Frontal cortex (tissue), 4 donors: ENCODE measurements at places on chromosomes 7 and 10. TPM values are rescaled to one million over a fixed set of nuclear protein-coding genes. Genes with fewer than 3 reads are reported as not detected.
A peak's percentile ranks its signal among the peaks of the same experiment; 100 is the strongest.

Gene STOX1
- 9.0 TPM for total RNA-seq

Gene FFAR4
- not detected for total RNA-seq

Gene GDF10
- 6.5 TPM for total RNA-seq

Gene AZGP1
- total RNA-seq: not detected

Gene C10orf67
- total RNA-seq: 0.41 TPM

Gene TMEM273
- 2.4 TPM for total RNA-seq

Gene CLDN4
- not detected for total RNA-seq

Gene RNF32
- total RNA-seq: 1.2 TPM

Gene SLC16A9
- total RNA-seq: 8.2 TPM

Gene ZNF680
- 59.1 TPM for total RNA-seq

GRCh38 chr7:143455491-143455890 lies 12.2 kb downstream of the TAS2R60 start:
- DNase-seq: no peak

GRCh38 chr7:102897211-102897631 lies 15.6 kb upstream of the LRRC17 start:
- DNase-seq: no peak

- no peak for DNase-seq
Measured at GRCh38 chr10:81969136-81969535, 94.1 kb downstream of the NRG3 start.

GRCh38 chr10:99661377-99661763 lies 2.1 kb downstream of the ENTPD7 start:
- no peak for DNase-seq

DNA sequence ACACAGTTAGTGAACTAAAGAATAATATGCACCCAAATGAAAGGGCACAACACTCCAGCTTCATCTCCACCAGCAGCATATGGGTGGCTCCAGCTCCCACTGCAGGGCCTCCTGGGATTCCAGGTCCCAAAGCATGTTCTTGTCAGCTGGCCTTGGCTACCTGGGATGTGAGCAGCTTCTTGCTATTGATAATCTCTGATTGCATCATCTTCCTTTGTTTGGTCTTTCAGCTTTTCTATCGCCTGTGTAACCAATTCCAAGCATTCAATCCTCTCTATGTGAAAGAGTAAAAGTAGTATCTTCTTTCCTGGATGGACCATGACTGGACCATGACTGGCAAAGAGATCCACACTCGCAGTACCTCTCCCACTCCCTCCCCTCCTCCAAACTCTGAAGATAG lies 333.9 kb upstream of the GLI3 start:
- DNase-seq: no peak

DNA sequence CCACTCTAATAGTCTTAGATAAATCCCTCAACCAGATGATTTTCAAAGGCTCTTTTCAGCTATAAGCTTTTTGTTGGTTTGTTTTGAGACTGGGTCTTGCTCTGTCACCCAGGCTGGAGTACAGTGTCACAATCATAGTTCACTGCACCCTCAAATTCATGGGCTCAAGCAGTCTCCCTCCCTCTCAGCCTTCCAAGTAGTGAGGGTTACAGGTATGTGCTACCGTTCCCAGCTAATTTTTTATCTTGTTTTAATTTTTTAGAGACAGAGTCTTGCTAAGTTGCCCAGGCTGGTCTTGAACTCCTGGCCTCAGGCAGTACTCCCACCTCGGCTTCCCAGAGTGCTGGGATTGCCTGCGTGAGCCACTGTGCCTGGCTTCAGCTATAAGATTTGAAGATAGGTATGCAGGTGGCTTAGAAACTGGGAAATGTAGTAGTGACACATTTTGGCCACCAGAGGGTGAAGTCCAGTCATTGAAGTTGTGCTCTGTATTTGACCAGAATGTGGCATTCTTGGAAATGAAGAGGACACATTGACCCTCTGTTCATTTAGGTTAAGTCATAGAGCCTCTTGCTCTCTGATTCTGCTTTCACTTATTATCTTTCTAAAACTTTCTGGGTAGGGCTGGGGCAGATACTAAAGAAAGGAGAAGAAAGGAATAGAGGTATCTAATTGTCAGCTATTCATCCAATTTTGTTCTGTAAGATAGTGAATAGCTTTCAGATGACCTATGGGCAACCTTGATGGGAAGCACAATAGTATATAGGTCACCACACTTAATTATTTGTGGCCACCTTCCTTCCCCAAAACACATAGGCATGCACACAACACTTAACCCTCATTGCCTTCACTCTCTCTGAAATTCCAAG lies 36.0 kb downstream of the R3HCC1L start:
- no peak for DNase-seq

DNA sequence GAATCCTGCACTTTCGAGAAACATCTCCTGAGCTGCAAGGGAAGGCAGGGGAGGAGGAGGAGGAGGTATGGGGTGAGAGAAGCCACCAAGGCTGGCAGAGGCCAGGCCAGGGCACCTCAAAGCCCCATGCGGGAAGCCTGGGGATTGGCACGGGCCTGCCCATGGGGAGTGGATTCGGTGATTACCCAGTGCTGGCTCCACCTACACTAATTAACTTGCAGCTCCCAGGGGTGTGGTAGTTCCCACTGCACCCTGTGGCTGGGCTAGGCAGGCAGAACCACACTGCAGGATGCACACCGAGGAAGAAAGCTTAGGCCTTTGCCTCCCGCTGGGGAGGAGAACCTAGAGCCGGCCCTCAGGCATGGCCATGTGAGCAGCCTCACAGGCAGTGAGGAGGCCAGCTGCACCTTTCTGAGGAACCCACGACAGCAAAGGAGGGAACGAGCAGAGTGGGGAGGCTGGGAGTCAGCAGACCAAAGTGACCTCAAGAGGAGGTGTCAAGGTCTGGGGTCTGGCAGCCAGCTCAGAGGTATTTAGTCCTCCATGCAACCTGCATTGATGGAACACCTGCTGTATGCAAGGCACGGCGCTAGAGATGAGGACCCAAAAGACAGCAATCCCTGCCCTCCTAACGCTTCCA lies 27.2 kb downstream of the GRID1 start:
- DNase-seq: no peak

DNA sequence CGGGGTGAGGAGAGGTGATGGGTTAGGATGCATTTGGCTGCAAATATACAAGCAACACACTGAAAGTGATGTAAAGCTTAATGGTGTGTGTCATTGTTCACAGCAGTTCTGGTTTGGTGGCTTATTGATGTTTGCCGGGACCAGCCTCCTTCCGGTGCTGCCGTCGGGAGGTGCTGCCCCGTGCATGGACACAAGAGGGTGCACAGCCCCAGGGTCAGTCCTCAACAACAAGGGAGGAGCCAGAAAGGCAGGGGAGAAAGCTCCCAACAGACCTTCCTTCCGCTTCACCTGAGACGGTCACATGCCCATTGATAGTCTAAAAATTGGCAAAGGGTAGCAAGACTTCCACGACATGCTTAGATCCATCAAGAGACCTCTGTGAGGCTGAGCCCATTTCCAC lies 9.5 kb downstream of the RNF32 start:
- DNase-seq: no peak

DNA sequence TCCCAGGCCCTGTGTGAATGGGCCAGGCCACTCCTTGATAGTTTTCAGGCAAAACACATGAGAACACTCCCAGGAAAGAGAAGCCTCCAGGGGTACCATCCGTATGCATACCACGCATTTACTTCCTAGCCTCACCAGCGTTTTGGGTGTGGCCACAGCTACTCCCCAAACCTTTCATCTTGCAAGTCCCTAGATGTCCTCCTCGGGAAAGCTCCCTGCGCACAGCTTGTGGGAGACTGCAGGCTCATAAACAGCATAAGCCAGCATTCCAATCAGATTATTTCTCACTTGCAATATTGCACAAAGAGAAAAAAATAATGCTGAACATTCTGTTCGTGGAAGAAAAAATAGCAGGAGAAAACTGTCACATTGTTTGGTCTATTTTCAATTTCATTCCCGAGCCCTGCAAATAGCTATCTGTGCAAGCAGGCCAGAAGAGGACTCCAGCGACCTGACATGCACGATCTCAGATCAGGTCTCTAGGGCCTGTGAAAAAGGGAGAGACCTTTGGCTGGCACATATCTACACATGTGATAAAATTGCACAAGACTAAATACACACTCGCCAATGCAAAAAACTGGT lies 175.6 kb downstream of the PLXNA4 start:
- DNase-seq: no peak

DNA sequence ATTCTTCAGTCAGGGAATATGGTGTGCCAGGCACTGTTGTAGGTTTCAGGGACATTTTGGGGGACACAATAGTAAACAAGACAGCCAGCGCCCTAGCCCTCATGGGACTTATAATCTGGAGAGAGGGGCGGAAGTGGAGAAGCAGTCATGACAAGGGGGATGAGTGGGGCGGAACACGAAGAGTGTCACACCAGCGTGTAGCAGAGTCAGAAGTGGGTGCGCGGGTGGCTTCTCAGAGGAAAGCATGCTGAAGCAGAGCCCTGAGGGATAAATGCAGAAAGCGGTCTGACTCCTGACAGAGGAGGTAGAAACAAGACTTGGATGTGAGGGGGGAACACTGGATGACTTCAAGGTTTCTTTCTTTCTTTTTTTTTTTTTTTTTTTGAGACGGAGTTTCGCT lies 160.3 kb upstream of the LYZL2 start:
- DNase-seq: no peak

DNA sequence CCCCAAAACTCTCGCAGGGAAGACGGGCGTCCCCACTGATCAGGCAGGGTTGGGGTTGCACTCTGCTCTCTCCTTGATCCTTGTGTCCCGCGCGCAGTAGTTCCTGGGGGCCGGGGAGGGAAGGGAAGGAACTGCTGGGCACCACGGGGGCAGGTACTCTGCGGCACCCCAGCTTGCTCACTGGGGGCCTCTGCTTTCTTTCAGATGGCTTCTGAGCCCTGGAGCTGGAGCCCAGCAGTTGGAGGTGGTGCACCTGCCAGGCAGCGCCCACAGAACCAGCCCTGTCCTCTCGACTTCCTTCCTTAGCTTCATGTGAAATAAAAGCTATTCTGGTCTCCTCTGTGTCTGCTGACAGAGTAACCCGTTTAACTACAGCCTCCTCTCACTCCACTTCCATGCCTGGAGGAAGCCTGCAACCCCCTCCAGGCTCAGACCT lies 12.2 kb downstream of the PLAC9 start:
- no peak for DNase-seq

GRCh38 chr10:36443233-36443632 lies 682.2 kb upstream of the ANKRD30A start:
- no peak for DNase-seq

GRCh38 chr7:74479961-74480829 lies 26.5 kb downstream of the GTF2IRD1 start:
- DNase-seq: peak; percentile 54

- no peak for DNase-seq
Measured at GRCh38 chr10:104643303-104643663, 2.2 kb downstream of the SORCS3 start.

GRCh38 chr7:46047581-46047980 lies 126.5 kb upstream of the IGFBP3 start:
- DNase-seq: no peak

DNA sequence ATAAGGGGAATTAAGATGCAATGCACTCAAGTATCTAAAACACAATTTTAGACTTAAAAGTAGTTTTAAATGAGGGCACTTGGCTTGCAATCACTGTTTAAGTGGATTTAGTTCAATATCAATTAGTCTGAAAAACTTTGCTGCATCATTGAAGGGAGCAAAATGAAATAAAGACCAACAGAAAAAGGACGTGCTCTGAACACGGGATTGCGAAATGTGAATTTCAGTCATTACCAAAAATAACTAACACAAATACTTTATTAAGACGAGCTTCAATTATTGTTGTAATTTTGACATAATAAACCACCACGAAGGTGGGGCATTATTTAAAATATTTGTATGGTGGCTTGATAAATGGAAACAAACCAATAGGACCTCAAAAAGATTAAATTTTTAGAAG lies 361.8 kb upstream of the GALNT17 start:
- DNase-seq: no peak

- no peak for DNase-seq
Measured at GRCh38 chr7:69659983-69660382, 61.7 kb downstream of the AUTS2 start.

DNA sequence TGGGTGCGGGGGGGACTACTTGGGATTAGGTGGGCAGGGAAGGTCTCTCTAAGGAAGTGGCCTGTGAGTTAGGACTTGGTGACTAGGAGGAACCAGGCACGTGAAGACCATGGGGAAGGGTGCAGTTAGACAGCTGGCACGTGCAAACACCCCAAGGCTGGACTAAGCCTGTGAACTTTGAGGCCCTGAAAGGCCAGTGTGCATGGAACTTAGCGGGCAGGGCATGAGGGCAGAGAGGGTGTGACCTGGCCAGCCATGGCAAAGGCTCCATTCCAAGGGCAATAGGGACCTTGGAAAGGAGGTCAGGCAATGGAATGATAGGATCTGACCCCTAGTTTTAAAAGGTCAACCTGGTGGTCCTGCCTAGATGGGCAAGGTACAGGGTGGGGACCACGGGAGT lies 158.4 kb upstream of the PCBD1 start:
- no peak for DNase-seq

DNA sequence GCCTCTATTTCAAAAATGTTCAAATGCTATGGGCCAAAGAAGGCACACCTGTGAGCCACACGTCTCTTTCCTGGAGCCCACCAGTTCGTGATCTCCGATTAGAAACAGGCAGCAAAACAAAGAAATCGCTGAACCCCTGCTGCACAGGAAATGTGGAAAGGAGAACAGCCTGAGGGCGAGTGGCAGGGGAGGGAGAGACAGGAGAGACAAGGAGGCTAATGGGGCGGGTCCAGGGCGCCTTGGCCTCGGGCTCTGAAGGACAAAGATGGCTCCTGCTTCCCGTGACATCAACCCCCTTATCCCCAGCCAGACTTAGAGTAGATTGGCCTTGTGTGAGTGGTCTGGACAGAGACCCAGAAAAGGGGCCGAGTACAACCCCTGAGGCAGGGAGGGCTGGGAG lies 62.4 kb upstream of the DOCK1 start:
- DNase-seq: no peak

GRCh38 chr10:77604063-77604462 lies 33.5 kb downstream of the KCNMA1 start:
- no peak for DNase-seq

DNA sequence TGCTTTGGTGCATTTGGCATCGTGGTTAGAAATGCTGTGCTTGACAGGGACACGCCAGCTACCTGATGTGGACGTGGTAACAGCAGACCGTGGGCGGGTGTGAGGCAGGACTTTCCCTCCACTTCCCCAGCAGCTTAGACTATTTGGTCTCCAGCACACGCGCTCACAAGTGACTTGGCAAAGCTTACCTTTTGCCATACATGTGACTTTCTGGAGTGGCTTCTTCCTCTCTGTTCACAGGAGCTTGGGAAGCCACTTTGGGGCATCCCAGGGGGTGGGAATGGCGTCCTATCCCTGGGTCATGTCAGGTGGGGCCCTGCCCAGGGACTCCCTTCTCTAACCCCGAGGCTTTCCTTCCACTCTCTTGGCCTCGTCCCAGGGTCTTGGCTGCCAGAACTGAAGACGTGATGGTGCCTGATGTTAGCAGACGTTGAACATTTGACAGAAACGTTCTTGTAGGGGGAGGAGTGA lies 228.7 kb upstream of the KLF6 start:
- DNase-seq: no peak

- DNase-seq: no peak
Measured at GRCh38 chr7:81846398-81846797, 76.6 kb upstream of the HGF start.

DNA sequence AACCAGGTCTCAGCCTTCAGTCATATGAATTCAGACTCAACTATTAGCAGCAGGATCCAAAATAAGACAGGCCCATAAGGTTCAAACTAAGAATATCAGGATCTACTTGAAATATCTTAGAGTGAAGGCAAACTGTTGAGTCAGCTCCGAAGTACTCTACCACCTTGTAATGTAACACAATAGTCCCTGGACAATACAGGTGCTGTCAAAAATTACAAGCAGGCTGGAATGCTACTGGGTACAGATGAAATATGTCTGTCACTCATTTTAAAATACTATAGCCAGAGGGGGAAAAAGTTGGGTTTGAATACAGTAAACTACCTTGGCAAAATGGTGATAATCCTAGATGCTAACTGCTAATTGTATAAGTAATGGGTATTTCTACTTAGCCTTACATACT lies 6.8 kb downstream of the PAXIP1 start:
- no peak for DNase-seq
